Nucleus accumbens (tissue), 56 donors: ENCODE measurements at places on chromosomes 3 and 15.

DNA sequence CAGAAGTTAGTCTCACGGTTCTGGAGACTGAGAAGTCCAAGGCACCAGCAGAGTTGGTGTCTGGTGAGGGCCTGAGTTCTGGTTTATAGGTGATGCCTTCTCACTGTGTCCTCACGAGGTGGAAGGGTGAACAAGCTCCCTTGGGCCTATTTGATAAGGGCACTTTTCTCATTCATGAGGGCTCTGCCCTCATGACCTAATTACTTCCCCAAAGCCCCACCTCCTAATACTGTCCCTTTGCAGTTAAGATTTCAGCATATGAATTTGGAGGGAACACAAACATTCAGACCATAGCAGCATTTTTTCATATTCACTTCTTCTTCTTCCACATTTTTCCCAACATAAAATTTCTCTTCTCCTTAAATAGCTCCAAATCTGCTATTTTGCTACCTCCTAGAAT is 41.5 kb downstream of the TMEM41A start:
- no peak for DNase-seq

DNA sequence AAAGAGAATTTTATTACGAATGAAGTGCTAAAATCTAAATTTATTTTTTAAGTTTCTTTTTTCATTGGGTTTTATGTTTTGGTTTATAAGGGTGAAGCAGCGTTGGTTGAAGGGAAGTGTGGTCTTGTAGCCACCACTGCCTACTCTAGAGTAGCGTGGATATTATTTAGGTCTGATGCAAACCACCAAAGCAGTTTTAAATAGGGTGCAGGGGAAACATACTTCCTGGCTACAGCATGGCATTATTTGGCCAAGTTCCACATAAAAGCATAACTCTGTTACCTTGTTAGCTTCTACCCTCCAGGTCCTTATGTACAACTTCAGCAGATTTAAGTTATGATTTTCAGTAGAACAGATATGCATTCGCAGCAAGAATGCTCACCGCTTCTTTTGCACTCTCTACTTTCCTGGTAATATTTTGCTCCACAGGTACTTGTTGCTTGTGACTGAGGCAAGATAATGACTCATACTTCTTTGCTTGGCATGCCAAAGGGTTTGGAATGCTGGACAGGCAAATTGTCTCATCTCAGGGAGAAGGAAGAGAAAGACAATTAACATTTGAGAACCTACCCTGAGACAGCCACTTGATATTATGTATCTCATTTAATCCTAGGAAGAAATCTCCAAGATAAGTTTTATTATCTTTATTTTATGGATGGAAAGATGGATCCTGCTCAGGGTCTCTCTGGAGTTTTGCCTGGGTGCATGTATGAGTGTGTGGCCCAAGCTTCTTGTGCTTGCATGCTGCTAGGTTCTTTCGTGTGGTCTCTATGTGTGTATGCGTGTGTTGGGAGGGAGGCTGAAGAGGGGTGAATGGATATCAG is 5.4 kb downstream of the TGFBR2 start:
- no peak for DNase-seq

DNA sequence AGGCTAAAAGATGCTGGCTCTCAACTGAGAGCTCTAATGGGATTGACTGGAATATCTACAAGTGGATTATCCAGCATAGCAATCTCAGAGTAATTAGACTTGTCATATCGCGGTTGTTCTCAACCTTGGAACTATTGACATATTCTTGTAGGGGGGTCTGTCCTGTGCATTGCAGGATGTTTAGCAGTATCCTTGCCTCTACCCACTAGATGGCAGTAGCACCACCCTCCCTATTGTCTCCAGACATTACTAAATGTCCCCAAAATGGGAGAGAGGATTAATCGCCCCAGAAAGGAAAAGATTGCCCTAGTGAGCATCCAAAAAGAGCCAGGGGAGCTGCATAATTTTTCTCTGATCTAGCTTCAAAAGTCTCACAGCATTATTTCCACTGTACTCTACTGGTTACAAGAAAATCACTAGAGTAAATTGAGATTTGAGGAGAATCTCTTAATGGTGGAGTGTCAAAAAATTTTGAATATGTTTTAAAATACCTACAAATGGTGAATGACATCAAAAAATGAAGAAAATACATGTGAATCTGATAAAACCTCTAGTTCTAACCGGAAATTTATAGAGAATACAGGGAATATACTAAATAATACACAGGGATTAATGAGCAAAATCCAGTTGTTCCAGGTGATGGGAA is 388.2 kb upstream of the AGTR1 start:
- no peak for DNase-seq

DNA sequence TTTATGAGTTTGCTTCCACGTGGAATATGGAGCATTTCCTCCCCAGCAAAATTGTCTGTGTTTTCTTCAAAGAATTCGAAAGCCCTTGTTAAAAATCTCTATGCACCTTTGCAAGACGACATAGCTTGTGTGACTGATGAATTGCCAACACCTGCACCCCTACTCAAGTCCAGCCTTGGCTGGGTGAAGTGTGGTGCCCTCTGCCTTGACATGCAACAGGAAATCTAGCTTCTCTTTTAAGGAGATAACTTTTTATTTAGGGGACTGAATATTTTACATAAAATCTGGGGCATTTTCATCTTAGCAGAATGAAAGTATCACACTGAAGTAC is 647 bp downstream of the HMG20A start:
- no peak for DNase-seq

GRCh38 chr3:9422712-9423424 is 25.5 kb downstream of the SETD5 start:
- DNase-seq = peak; percentile 58

- DNase-seq = no peak
Observed at GRCh38 chr3:61828880-61829721, 267.7 kb downstream of the PTPRG start.

DNA sequence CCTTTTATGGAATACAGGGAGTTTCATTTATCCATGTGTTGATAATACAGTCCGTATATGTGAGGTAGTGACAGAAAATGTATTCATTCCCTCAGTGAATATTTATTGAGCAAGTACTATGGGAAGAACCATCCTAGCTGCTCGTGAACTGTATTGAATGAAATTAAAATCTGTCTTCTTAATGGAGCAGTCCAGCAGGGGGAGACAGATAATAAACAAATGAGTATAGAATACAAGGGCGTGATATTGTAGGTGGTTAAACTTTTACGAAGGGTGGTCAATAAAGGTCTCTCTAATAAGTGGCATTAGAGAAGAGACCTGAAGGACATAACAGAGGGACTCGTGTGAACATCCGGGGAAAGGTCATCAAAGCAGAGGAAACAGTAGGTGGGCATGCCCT is 62.7 kb upstream of the OSTN start:
- DNase-seq = no peak

DNA sequence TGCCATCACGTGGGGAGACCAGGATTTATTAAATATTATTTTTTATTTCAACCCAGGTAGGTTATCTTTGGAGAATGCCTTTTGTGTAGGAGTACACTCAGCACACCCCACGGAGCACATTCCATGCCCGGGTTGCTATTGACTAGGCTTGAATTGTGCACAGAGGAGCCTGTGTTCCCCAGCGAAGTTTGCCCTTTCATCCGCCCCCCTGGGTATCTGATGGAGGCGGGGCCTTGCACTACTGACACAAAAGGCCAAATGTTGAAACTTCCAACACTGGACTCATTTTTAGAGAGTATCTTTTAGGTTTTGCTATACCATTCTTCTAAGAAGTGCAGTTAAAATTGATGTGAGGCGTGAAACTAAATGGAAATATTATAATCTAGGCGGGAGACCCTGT is 39.3 kb upstream of the PPP4R2 start:
- DNase-seq = peak; percentile 73

GRCh38 chr15:42395838-42396237 is 36.5 kb downstream of the CAPN3 start:
- DNase-seq = no peak

GRCh38 chr3:172102883-172103310 is 63.5 kb downstream of the FNDC3B start:
- DNase-seq = no peak

DNA sequence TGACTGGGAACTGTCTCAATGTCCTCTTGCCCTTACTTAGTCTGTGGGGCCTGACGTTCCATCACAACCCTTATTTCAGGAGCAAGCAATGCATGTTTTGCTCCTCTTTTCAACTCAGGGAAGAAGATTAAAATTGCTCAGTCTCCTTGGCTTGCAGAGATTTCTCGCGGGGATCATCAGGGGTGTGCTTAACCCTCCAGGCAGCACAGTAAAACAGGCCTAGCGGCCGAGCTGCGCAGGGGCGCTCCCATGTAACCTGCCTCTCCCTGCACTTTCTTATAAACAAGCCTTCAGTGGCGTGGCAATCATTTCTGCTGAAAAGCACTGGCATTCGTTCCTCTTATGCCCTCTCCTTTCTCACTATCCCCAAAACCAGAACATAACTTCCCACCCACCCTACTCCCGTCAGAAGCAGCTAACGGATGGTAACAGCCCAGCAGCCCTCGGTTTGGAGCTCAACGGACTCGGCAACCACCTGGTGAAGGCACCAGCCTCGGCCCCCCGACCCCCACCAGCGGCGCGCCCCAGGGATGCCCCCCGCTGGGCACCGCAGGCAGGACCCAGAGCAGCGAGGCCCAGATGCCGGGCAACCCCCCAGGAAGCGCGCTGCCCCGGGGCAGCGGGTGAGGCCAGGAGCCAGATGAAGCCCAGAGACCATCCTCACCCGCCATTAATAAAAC is 1.1 kb downstream of the MCF2L2 start:
- DNase-seq = peak; percentile 4

- no peak for DNase-seq
Observed at GRCh38 chr3:94251566-94251965, 188.7 kb downstream of the NSUN3 start.

DNA sequence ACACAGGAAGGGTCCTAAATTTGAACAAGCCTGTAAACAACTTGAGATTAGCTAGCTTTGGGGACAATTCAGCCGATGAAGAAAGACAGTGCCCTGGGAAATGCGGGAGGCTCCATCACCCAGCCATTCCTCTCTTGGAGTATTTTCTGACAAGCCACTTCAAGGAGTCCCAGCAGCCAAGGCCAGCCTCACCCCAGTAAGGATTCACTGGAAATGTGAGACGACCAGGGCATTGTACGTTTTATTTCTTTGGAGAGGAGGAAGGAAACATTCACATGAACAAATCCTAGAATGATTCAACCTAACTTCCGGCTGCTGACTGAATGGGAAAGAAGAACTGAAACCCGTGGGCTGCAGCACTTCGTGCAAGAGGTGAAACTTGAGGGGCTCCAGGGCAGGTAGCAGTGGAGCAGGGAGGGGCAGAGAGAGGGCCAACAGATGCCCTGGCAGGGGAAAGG is 116.4 kb upstream of the ARHGEF3 start:
- DNase-seq = no peak

DNA sequence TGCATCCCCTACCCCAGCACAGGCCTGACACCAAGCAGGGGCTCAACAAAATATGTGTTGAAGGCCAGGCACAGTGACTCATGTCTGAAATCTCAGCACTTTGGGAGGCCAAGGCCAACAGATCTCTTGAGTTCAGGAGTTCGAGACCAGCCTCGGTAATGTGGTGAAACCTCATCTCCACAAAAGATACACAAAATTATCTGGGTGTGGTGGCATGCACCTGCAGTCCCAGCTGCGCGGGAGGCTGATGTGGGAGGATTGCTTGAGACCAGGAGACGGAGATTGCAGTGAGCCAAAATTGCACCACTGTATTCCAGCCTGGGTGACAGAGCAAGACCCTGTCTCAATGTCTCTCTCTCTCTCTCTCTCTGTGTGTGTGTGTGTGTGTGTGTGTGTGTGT is 30.7 kb upstream of the CYP11A1 start:
- no peak for DNase-seq

DNA sequence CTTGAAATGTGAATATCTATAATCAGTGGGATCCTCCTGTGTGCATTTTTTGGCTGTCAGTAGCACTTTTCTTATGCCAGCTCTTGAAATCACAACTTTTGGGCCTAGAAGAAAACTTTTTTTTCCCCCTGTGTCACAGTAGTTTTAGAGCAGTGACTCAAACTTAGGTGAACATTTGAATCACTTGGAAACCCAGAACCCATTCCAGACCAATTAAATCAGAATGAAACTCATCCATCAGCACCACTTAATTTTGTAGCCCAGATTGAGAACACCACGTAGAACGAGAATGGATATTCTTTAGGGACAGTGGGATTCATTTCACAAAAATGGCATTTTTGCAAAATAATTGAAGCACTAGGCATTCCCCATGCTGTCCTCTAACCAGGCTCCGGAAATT is 224.8 kb upstream of the NANOGP8 start:
- DNase-seq = no peak

DNA sequence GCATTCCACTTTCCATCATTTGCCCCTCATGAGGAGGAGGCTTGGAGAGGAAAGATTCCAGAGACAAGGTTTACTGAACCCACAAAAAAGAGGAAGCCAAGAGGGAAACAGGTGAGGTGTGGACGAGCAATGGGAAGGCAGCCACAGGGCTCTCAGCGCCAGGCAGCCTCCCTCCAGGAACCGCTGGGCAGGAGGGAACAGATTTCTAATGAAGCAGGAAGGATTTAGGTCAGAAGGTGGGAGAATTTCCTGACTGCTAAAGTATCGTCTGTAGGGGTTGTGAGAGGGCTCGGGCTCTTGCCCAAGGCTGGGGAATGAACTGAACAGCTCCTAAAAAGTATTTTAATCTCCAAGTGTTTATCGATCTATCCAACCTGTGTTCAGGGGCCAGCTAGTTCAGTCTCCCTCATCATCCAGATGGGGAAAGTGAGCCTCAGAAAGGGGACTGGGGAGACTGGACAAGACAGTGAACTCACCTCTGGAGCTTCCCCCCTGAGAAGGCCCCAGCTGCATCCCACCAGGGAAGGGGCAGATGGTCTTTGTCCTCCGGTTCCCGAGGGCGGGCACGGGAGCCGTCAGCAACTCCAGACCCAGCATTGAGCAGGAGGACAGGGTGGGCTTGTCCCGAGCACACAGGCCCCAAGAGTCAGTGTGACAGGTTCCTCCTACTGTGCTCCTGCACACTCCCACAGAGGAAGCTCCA is 10.5 kb downstream of the LOXL1 start:
- DNase-seq = no peak

DNA sequence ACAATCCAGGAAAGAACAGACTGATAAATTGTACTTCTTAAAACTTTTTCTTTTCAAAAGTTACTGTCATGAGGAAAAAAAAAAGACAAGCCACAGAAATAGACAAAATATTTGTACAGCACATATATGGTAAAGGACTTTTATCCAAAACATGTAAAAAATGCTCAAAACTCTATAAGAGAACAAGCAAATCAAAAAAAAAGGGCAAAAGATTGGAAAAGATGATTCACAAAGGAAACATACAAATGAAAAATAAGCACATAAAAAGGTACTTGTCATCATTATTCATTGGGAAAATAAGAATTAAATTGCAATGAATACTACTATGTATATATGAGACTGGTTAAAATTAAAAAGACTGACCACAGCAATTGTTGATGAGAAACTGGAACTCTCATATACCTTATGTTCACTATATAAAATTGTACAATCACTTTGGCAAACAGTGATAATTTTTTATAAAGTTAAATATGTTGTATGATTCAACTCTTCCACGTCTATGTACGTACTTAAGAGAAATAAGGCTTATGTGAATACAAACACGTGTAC is 39.7 kb downstream of the DIPK2A start:
- DNase-seq = no peak
